ENCODE measurements at places on chromosomes 4 and X. TPM values are rescaled to one million over a fixed set of nuclear protein-coding genes. Genes with fewer than 3 reads are reported as not detected.

AGTR2 gene
- total RNA-seq: not detected

PCDH7 gene
- total RNA-seq: 0.51 TPM

DNA sequence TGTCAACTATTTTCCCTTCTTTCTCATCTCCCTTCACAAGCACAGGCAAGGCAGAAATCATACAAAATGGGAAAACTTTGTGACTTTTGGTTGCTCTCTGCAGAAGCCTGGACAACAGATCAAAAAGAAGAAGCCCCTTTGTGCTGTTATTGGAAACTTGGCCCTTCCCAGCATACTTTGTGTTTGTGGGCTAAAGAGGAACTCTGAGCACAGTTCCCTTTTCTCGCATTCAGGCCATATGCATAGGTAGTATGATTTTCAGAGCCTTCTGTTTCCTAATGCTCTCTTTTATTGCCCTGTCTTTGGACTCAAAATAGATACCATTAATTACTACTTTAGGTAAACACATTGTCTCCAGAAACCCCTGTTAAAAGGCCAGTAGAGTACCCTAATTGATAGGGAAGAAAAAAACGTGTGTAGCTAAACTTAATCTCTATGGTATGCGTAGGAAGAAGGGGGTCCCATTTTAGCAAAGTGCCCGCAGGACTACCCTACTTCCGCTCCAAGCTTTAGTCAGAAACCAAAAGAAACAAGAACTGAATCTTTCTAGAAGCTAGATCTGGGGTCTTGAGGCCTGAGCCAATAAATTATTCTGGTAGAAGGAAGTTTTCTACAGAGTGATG lies 26.6 kb downstream of the VSIG4 start:
- no peak for DNase-seq

- DNase-seq: no peak
Observed at GRCh38 chr4:109592367-109592766, 32.3 kb downstream of the MCUB start.

GRCh38 chrX:123357941-123358340 lies 173.9 kb downstream of the GRIA3 start:
- DNase-seq: no peak

ALPK1 gene
- total RNA-seq: 1.2 TPM

GRCh38 chr4:169677150-169677748 lies 56.9 kb downstream of the CLCN3 start:
- DNase-seq: no peak

TMEM185A gene
- 16.9 TPM for total RNA-seq

ZRSR2 gene
- total RNA-seq: 1.9 TPM

DNA sequence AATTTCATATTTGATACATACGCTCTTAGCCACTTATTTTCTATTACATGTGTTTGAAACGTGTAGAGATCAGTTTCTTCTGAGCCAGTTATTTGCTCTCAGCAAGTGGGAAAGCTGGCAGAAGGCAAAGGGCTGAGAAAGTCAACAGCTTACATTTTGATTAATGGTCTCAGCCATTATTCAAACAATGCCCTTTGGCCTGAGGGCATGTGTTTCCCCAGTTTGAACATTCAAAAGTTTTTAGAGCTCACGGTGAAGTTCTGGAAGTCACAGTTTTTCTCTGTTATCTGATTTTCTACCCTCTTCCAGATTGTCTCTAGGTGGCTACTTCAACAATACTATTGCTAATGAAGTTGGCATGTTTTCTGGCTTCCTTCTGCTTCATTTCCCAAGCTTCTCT lies 591.8 kb upstream of the CPEB2 start:
- DNase-seq: no peak

PCDH10 gene
- under 0.01 TPM for total RNA-seq

GRCh38 chr4:152038238-152038637 lies 277.4 kb upstream of the GATB start:
- no peak for DNase-seq

SEC24B gene
- total RNA-seq: 10.0 TPM

DNA sequence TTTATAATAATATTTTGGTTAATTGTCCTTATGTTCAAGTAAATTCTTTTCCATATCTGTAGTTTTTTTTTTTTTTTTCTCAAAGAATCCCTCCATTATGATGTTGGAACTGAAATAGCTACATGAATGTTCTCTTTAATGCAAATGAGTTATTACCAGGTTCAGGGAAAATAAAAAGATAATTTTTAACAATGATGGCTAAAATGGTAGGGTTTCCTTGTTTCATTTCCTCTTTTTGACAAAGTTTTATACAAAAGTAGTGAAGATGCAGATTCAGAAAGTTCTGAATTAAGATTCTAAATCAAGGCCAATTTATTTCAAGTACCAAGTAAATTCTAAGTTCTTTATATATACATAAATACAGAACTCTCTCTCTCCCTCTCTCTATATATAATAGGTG lies 779.0 kb upstream of the INTU start:
- DNase-seq: no peak

- peak; percentile 95 for DNase-seq
Observed at GRCh38 chr4:38099908-38100407, 139.8 kb downstream of the PTTG2 start.

- no peak for DNase-seq
Observed at GRCh38 chrX:111555406-111555958, 44.0 kb downstream of the SERTM2 start.

DNA sequence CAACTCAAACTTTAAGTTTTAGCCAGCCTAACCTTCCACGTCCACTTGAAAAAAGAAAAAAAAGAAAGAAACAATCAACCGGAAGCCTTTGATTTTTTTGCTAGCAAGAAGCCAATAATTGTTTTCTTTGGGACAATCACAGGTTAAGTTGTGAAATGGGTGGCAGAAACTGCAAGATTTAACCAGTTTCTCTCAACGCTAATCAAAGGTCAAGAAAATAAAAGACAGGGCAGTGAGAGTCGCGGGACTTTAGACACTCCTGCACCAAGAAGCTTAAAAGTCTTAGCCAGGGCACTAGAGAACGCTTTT lies 1.0 kb downstream of the ACSL1 start:
- no peak for DNase-seq

SLC16A2 gene
- 1.0 TPM for total RNA-seq

GRCh38 chr4:17561195-17561909 lies 15.6 kb upstream of the LAP3 start:
- no peak for DNase-seq

DNA sequence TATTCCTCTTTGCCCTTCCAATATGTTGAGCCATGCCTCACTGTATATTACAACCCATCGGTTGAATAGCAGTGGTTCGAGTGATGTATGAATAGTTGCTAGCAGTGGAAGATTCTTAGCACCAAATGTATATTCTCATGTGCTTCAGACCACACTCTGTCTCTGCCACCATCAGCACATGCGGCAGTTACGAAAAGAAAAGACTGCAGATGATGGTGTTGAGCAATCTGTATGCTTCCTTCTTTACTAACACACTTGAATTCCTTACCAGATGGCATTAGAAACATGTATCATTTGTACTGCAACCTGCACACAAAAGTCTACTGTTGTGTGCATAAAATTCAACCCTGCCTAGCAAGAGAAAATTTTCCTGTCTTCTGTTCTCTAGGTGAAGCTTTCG lies 214.6 kb downstream of the ENOX2 start:
- no peak for DNase-seq

DNA sequence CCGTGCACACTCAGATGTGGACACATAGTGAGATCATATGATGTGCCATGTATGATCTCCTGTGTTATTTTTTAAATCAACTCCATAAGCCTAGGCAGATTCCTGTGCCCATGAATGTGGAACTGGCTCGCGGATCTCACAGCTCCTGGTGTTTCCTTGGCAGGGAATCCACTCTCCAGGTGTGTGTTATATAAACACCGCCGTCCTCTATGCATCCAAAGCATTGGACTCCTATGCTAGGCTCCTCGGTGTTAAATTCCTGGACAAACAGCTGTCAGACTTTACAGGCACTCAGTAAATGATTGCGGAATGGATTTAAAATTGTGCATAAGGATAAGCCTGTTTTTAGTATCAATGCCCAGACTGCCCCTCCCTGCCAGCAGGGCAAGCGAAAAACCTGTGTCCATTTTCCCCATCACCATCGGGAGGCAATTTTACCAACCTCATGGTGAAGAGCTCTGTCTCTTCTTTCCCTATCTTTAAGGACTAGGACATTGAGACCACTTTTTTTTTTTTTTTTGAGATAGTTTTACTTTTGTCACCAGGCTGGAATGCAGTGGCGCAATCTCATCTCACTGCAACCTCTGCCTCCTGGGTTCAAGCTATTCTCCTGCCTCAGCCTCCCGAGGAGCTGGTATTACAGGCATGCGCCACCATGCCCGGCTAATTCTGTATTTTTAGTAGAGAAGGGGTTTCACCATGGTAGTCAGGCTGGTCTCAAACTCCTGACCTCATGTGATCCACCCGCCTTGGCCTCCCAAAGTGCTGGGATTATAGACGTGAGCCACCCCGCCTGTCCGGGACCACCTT lies 23.6 kb upstream of the GPR78 start:
- no peak for DNase-seq

- no peak for DNase-seq
Observed at GRCh38 chr4:180966312-180966711, 1276.9 kb upstream of the TENM3 start.

DNA sequence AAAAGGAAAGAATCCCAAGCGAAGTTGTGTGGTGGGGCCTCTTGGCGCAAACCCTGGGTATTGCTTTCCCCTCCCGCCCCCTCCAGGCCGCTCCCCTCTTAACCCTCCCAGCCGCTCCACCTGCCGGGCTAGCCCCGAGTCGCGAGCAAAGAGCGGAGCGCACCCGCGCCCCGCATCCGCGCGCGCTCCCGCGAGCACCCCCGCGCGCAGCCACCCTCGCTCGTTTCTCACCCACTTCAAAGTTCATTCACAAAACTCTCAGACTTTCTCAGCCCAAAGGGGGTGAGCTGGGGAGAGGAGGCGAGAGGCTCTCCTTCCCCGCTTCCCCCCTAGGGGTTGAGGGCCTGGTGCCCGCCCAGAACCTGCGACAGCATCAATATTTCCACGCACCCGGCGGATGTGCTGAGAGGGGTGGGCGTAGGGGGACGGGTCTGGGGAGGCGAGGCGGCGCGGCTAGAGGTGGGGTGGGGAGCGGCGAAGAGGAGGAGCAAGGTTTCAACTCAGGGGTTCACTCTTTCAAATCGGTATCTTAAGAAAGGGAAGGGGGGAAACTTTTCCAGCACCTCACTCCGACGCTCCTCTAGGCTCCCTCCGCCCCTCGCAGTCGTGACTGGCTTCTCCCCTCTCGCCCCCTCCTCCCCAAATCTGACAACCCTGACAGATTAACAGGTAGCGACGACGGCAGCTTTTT lies 1.8 kb downstream of the MAML3 start:
- DNase-seq: no peak

HSFX3 gene
- not detected for total RNA-seq

MAGEB17 gene
- total RNA-seq: not detected

PABPC5 gene
- total RNA-seq: 0.90 TPM

TEC gene
- total RNA-seq: 1.3 TPM
